ENCODE measurements at places on chromosomes 1 and 21.
A peak's percentile ranks its signal among the peaks of the same experiment; 100 is the strongest.

- DNase-seq = no peak
Observed at GRCh38 chr1:157043685-157044084, 1.9 kb downstream of the ARHGEF11 start.

GRCh38 chr21:41831453-41831831 is 47.7 kb downstream of the PRDM15 start:
- no peak for DNase-seq

DNA sequence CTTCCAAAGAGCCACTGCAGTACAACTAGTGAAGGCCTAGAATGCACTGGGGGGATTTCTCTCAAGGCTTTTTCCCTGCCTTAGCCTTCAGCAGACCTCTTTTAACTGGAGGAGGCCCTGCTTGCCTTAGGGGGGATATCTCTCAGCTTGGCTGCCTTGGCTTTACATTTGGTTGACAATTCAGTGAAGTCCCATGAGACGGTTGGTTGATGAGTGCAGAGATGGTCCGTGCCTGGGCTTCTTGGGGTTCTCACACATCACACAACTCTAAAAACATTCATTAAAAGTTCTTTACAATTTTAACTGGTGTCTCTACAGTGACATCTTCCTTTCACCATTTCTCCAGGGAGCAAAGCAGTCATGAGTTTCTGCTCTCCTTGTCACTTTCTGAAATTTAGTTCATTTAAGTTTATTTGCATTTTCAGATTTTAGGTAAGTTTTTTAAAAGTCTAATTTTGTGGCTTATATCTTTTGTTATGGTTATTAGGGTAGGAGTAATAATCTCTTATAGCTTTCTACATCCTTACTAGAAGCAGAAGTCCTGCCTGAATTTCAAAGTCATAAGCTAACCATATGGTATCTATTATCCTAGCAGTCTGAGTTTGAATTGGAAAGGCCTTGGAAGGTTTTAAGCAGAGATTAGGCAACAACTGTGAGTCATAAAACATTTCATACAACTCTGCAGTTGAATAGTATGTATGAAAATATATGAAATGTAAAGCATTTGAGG is 487.6 kb downstream of the DPYD start:
- peak; percentile 83 for DNase-seq

DNA sequence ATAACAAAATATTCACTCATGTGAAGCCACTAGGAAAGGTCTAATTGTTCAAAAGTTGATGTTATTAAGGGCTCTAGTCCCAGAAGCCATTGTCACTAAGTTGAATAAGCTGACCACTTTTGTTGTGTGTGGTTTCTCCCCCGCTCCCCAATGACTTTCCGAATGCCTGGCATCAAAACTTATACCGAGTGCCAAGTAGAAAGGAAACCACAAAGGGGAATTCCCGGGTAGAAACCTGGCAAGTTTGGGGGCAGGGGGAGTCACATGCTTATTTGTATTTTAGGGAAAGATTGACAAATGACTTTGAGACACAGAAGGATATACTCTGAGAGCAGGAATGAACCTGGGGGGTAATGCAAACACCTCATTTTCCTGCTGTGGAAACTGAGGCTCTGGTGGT is 154.1 kb downstream of the TGFBR3 start:
- no peak for DNase-seq

- no peak for DNase-seq
Observed at GRCh38 chr21:42324896-42325295, 9.7 kb upstream of the TFF3 start.

GRCh38 chr1:67978890-67979516 is 71.4 kb downstream of the DIRAS3 start:
- DNase-seq = peak; percentile 40

DNA sequence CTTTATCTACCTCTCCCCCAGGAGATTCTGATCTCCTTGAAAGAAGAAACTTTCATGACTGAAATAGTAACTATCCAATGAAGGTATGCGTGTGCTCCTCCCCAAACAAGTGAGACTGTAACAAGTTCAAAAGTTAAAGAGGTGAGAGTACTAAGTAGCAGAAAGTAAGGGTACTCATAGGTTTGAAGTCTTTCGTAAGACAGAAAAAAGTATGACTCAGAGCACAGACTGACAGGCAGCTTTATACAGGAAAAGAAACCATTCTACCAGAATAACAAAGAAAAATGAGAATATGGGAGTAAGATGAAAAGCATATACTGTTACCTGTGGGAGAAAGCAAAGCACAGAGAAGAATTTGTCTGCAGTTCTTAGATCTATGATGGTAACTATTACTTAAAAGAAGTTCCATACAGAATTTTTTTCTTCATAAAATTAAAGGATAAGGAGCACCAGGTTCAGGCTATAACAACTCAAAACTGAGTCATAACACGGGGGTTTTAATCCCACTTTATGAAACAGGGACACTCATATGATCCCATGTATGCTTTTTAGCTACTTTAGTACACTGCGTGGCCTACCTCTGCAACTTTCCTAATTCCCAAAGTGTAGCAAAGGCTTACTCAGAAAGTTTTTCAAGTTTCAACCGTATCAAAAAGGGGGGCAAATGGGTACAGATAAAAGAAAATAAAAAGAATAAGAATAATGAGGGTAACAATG is 52.0 kb downstream of the FOXJ3 start:
- DNase-seq = no peak

DNA sequence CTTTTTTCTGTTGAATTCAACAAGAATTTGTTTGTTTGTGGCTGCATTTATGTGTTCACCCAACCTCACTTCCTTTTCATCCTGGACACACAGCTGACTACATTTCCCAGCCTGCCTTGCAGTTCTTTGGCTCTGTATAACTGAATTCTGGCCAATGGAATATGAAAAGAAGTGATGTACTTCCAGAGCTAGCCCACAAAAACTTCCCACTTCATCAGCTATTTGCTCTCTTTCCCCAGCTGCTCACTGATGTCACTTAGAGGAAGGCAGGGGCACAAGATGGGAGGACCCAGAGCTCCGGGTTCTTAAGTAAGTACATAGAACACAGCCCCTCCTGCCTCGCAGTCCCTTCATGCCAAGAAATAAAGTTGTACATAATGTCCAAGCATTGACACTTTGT is 235.0 kb upstream of the FGGY start:
- DNase-seq = peak; percentile 64

- no peak for DNase-seq
Observed at GRCh38 chr1:23543707-23544443, 12.8 kb upstream of the E2F2 start.

DNA sequence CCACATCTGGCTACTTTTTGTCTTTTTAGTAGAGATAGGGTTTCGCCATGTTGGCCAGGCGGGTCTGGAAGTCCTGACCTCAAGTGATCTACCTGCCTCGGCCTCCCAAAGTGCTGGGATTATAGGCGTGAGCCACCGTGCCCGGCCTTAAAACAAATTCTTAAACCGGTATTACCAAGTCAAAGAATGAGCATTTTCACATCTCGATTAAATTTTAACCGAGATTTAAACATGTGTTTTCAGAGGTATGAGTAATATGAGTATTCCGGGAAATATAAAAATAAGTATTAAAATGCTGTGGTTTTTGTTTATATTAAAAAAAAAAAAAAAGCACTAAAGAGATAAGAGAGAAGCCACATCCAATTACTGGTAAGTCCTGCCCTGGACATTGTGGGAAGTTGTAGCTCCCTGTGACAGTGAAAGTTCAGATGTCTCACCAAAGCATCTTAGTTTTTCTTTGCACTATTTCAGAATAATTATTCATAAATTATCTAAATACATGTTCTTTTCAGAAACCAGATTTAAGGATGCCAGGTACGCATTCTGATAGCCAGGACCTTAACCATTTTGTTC is 24.9 kb downstream of the ZNF281 start:
- DNase-seq = no peak

DNA sequence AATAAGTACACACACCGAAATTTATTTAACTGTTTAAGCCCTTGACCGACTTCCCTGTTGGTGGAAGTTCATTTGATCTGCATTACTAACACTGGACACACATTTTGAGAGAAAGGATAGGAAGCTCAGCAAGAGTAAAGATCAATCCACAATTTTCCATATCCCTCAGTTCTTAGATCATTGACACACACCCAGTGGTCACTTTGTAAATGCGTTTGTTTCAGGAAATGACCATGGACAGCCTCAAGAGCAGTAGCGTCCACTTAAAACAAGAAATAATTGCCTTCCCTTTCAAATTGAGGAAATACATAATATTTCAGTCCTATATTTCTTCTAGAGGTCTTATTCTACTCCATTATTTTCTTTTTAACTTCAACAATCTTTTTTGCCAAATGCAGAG is 511.5 kb upstream of the PTBP2 start:
- DNase-seq = no peak

DNA sequence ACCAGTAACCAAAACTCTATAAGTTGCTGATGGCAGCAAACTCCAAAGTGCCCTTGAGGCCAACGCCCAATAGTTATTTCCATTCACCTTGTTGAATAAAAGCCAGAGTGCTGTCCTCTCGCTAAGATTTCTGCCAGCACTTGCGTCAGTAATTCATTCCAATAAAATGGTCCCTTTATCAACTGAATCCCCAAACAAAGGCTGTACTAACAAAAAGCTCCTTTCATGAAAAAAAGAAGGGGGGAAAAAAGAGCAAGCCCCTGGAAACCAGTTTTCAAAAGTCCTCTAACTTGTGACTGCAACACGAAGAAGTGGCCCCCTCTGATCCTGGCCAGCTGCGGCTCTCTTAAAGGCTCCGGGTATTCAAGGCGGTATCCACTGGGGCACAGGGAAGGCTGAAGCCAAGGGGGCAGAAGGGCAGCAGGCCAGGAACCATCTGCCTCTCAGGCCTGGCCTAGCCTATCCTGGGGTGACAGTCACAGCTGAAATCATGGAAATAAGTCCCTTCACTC is 55.8 kb upstream of the ZNF326 start:
- no peak for DNase-seq

DNA sequence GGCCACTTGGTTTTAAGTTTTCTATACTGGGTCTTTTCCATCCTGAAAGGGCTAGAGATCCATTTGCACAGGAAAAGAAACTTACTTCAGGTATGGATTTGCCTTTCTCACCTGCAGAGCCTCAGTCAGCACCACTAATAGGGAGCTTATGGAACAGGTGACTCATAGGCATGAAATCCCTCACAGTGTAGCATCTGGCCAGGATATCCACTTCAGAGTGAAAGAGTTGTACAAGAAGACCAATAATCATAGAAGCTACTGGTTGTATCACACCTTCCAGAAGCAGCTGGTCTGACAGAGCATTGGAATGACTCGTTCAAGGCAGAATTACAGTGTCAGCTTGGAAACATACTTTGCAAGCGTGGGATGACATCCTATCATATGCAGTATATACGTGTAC is 26.3 kb upstream of the SYT14 start:
- no peak for DNase-seq
